ENCODE measurements at places on chromosomes 6 and 20. TPM values are rescaled to one million over a fixed set of nuclear protein-coding genes. Genes with fewer than 3 reads are reported as not detected.

Gene ESR1
- total RNA-seq, result 0.20 TPM

Gene SPATA2
- total RNA-seq, result 5.4 TPM

Gene LTA
- 0.11 TPM for total RNA-seq

Gene TCF15
- 1.8 TPM for total RNA-seq

Gene UBE2C
- 31.7 TPM for total RNA-seq

Gene LRRC73
- 1.8 TPM for total RNA-seq

Gene SEMG2
- total RNA-seq, result not detected

Gene TCEA2
- total RNA-seq, result 60.0 TPM

Gene HNF4A
- total RNA-seq, result not detected

Gene MBOAT1
- total RNA-seq, result 18.5 TPM

Measured in spinal cord (tissue), 10 donors.